ENCODE measurements at places on chromosomes 12 and 14.

DNA sequence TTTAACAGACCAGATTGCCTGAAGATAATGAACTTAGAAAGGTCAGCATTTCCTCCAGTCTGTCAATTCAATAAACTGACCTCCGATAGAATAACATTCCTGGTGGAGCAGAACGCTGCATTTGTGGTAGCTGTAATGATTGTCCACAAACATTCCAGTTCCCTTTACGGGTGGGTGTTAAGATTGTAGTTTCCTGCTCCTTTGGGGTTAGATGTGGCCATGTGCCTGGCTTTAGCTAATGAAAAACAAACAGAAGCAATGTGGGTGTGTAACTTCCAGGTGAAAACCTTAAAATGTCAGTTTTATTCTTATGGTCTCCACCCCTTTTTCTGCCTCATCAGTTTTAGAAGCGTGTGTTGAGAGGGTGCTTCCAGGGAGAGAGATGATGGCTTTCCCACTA is 217.3 kb upstream of the CRY1 start:
- DNase-seq = no peak

DNA sequence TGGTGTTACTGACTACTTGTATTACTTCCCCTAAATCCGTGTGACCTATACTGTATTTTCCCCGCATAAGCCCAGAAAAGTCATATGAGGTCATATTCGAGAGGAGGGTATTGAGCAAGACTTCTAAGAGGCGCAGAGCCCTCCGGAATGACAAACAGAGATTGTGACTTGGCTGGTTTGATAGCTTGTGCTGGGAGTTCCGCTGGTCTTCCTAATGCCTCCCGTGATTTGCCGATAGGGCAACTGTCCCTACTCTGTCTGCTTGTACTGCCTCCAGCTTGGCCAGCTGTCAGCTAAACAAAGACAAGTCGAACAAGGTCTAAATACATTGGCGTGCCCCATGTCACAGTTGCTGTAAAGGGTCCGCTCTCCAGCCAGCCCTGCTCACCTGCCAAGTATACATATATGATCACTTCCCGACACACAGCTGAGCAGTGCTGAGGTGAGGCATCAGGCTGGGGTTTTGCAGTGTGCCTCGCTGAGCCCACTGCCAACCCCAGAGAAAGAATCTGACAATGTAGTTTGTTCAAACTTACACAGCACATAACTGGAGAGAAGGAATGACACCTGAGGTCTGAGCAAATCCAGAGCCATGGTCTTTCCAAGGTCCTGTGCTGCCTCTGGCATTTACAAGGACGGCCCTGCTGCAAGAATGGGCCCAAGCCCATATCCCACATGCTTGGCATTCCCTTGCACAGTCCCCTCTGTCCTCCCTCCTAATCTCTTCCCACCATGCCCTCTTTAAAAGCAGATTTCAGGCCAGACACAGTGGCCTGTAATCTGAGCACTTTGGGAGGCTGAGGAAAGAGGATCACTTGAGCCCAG is 23.7 kb downstream of the LGMN start:
- DNase-seq = no peak

- no peak for DNase-seq
These were observed 506 bp downstream of the CRY1 start for GRCh38 chr12:107092669-107093416.

DNA sequence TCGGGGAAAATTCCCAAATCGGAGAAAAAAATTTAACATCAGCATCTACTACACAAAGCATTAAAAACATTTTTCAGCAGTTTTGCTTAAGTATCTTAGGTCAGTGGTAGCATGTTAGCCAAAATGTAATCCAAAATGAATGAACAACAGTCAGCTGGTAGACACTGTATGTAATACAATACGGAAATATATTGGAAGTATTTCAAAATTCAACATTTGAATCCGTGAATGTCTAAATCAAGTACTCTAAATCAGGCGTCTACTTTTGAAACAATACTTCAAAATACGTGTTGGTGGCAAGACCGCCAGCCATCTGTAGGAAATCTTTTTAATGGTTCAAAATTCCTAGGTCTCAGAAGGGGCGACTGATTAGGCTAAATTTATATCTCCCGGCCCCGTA is 1.1 kb downstream of the SCAF11 start:
- no peak for DNase-seq

DNA sequence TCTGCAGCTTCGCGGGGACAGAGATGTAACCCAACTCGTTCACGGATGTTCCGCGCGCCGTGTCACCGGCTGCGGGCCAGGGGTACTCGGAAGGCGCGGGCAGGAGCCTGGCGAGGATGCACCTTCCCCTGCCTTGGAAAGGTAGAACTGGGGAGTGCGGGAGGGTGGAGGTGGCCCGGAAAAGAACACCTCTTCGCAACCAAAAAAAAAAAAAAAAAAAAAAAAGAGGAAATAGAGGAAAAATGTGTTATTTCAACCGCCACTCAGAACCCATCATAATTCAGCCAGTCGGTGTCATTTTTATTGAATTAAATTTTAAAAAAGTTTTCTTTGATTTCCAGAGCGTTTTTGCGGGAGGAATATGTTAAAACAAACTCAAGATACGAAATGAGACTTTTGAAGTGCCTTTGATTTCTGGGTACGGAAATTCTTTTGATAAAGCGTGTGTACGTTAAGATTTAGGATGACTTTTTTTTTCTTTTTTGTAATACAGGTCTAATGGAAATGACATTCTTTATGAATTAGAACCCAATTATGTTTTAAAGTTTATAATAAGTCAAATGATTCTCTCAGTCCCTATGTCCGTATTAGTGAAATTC is 8.9 kb downstream of the CDKN1B start:
- no peak for DNase-seq

GRCh38 chr12:79566452-79567174 is 124.2 kb downstream of the PAWR start:
- no peak for DNase-seq

GRCh38 chr12:92641291-92641690 is 61.5 kb upstream of the PLEKHG7 start:
- no peak for DNase-seq

- DNase-seq = no peak
These were observed 15.1 kb upstream of the NGDN start for GRCh38 chr14:23454445-23454856.

- no peak for DNase-seq
These were observed 61.2 kb upstream of the TMTC2 start for GRCh38 chr12:82625523-82625922.

DNA sequence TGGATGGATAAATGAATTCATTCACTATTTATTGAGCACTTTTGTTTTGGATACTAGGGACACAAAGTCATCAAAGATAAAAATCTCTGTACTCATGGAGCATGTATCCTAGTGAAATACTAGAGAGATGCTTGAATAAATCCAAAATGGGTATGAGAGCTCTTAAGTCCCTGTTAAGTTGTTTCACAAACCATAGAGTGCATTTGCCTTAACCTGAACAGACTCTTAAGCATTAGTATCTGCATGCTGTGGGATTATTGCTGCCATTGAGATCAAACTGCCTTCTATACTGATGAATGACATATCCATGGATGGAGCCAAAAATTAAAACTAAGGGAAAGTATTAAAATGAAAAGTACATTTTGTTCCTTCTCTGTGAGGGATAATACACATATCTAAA is 206.5 kb upstream of the KRR1 start:
- DNase-seq = no peak

- DNase-seq = no peak
These were observed 5.3 kb downstream of the TRPV4 start for GRCh38 chr12:109827566-109828550.

All from activated CD4-positive, alpha-beta T cell treated with anti-CD3 and anti-CD28 coated beads, Interleukin-2, amount 50 U/mL, for 24 hours (primary cell).